ENCODE measurements at places on chromosomes 7 and 10.
A peak's percentile ranks its signal among the peaks of the same experiment; 100 is the strongest.

- no peak for DNase-seq
These were observed 302.1 kb downstream of the ADK start for GRCh38 chr10:74453169-74453568.

- no peak for DNase-seq
These were observed 859 bp upstream of the SMC3 start for GRCh38 chr10:110566472-110567200.

DNA sequence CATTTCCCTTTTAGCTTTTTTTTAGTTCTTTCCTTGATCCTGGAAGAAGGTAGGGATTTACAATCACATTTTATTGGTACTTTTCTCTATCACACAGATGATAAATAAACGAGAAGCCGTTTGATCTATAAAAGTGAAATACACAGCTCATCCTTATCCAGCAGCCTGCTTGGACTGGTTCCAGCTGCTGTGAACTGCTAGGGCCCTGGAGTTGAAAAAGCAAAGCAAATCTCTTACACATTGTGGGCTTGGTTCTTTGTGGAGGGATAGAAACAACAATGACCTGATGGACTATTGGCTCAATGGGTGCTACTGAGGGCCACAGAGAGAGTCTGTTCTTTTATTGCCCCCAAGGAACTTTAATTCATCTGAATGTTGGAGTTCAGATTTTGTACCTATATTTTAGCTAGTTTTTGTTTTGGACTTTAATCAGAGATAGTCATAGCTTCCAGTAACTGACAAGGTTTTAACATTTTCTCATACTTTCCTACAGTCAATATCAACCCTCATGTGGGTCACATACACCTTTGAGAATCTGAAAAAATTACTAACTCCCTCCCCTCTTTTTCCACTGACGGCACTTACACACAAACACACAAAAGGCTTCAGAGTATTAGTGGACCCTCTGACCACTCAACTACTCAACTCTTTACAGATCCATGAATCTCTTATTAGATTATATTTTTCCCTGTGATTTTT is 91.6 kb upstream of the CCDC6 start:
- DNase-seq = no peak

DNA sequence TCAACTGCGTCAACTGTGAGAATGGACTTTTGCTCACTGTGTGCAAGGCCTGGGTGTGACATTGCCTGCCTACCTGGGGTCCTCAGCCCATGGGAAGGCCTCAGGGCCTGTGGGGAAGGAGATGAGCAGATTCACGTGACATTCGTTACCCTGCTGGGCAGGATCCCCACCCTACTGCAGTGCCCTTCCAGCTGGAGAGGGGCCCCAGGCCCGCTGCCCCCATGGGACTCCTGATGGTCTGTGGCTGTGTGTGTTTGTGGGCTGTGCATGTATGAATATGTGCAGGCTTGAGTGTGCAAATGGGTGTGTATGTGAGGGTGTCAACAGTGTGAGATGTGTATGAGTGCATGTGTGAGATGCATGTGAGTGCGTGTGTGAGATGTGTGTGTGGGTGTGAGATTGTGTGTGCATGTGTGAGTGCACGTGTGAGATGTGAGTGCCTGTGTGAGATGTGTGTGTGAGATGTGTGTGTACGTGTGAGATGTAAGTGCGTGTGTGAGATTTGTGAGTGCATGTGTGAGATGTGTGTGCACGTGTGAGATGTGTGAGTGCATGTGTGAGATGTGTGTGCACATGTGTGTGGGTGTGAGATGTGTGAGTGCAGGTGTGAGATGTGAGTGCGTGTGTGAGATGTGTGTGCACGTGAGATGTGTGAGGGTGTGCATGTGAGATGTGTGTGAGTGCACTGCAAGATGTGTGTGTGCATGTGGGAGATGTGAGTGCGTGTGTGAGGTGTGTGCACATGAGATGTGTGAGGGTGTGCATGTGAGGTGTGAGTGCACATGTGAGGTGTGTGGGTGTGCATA is 29.7 kb downstream of the PPIF start:
- DNase-seq = no peak

DNA sequence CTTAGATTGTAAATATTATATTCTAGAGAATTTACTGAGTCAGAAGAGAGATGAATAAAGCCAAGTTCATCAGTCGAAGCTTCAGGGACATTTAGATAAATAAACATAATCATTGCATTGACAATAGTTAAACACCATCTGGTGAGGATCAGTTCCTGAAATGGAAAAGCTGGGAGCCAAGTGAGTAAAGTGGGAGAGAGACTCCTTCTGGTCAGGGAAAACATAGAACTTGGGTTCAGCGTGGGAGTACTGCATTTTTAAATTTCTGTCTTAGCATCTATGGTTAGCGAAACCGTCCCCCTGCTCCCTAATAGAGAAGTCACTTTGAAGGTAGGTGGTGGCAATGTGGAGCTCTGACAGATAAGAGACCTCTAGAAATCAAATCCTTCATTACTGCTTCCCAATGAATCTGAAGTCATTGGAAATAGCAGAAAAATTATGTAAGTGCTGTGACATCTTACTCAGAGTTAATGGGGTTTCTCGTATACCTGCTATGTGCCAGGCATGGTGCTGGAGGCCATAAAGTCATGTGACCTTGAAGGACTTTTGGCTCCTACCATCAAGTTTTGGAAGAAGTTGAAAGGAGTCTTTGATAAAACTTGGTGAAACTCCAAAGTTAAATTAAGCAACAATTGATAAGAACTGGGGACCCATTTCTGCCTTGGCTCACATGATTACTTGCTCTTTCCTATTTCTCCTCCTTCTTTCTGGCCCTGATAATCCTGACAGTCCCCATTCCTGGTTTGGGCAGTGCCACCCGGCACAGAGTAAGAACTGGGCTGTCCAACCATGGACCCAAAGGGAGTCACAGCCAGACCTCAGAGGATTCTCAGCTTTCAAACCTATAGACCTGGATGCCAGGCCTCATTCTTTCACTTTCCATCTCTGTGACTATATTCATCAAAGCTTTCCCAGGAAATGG is 211.2 kb downstream of the C7orf25 start:
- no peak for DNase-seq

GRCh38 chr7:151903249-151904032 is 26.5 kb upstream of the PRKAG2 start:
- no peak for DNase-seq

- no peak for DNase-seq
These were observed 65.1 kb upstream of the CYP26C1 start for GRCh38 chr10:92995509-92995908.

DNA sequence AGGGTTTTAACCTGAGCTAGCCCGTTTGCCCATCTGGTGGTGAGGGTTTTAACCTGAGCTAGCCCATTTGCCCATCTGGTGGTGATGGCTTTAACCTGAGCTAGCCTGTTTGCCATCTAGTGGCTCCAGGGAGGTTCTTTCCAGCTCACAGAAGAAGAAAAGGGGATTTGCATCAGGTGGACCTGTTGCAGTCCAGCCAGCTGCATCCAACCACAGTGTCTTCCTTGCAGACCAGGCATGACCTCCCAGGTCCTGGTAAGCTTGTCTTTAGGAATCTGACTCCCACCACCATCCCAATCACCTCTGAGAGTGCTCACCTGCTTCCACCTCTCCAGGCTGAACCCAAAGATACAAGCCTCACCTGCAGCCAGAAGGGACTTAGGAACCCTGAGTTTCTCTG is 62.4 kb upstream of the EMX2 start:
- no peak for DNase-seq

- DNase-seq = no peak
These were observed 110.2 kb upstream of the FAM20C start for GRCh38 chr7:81926-82756.

DNA sequence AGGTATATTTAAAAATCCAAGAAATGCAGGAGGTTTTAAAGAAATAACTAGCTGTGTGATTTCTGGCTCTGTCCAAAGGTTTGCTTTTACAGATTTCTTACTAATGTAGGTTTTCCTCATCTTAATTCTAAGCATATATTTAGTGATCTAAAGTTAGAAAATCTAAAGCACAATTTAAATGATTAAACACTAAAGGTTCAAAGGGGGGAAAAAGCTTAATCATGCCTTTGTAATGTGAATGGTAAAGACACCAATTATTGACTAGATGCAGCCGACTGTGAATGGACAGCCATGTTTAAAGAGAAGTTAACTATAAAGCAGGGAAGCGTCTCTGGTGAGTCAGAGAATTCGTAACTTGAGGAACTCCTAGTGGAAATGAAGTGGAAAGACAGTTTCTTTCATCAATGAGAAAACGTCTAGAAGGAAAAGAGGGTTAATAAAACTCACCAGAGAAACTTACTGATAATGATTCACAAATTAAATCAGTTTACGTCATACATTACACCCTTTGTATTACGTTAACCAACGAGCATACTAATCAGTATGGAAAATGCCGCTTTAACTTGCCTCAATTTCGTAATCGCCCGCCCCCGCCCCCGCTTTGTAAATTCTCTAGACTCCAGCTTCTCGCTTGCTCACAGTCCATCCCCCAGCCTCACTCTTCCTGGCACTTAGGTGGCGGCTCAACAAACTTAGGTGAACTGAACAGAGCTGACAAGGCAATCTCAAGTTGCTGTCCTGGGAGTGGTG is 1.1 kb upstream of the HBP1 start:
- DNase-seq = peak; percentile 67

GRCh38 chr7:150430465-150431085 is 19.9 kb upstream of the GIMAP8 start:
- DNase-seq = no peak

GRCh38 chr7:82286096-82286797 is 157.3 kb downstream of the CACNA2D1 start:
- DNase-seq = no peak

DNA sequence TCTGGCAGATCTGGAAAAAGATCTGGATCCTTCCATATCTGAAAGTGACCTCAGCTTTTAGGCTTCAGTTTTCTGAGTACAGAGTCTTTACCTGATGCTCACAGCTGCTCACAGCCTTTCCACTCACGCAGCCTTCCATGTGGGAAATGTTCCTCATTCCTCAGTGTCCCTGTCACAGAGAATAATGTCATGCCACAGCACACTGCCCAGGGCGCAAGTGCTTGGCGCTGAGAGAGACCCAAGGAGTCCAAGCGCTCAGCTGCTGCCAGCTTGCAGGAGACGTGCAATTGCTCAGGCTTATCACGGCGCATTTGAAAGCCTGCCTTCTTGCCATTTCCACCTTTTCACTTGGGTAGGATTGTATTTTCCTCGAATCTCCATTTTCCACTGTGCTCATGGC is 271.9 kb upstream of the MKI67 start:
- no peak for DNase-seq

DNA sequence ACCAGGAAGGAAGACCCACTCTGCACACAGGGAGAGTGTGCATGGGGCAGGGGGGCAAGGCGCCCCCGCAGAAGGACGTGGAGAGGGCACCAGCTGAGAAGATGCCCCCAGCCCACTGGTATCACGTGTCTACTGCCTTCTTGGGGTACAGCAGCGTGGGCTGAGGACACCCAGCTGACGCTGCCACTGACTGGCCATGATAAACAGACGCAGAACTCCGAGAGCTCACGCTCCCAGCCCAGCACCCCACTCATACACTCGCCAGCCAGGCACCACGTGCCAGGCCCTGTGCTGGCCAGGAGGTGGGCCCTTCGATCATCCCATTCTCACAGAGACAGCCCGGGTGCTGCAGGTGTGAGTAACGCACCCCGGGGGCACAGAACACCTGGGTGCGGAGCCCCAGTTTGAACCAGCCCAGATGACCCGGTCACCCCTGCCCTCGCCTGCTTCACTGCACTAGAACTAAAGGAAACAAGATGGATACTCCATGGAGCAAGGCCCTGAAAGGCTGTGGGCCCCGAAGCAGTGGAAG is 199.8 kb downstream of the MAD1L1 start:
- no peak for DNase-seq

- DNase-seq = peak; percentile 81
These were observed 39.1 kb downstream of the VOPP1 start for GRCh38 chr7:55533050-55533728.

DNA sequence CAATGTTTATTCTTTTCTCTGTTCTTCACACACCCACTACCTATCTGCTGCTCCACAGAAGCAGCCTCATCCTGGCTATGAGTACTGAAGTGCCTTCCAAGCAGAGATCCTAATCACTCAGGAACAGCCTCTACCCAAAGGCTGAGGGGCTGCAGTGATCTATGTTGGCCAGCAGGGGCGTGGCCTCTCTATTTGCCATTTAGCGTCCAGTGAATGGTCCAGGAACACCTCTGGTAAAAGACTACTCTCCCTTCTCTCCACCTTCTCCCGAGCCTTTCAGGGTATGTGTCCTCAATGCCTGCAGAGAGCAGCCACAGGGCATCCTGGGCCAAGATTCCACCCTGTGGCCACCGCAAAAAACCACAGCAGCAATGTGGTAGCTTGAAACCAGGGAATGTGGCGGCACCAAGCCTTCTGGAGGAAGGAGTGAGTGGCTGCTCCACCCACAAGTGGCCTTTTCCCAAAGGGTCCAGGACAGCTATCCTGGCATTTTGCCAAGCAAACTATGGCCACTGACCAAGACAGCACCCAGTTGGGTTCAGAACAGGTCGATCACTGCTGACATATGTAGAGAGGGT is 70.9 kb downstream of the SYPL1 start:
- DNase-seq = no peak

DNA sequence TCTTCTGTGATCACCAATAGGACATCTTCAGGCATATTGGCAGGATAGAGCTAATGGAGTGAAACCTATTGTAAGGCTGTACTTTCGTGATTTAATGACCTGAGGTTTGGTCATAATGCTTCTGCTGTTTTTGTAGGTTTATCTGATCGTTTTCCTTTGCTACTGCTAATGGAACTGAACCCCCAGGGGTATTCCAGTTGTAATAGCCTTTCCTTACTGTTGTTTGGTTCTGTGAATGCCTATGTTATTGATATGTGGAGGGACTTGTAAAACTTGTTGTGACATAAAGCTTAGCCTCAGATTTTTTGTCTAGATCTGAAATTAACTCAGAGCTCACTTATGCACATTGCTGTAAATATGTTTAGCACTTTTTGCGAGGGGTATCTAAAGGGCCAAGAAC is 10.9 kb upstream of the VWA2 start:
- no peak for DNase-seq

GRCh38 chr7:840001-840600 is 7.8 kb downstream of the SUN1 start:
- DNase-seq = no peak

GRCh38 chr7:18693816-18694215 is 198.3 kb downstream of the HDAC9 start:
- DNase-seq = no peak

- DNase-seq = no peak
These were observed at the start of gene TMEM26 for GRCh38 chr10:61452655-61453641. Gene TMEM26, minus strand, starts transcription at chr10:61453381. Its CDS starts 300 bp downstream, at chr10:61453081.

GRCh38 chr10:43607199-43607573 is 948 bp downstream of the ZNF485 start:
- no peak for DNase-seq

GRCh38 chr7:14688208-14688607 is 214.3 kb downstream of the DGKB start:
- DNase-seq = no peak

DNA sequence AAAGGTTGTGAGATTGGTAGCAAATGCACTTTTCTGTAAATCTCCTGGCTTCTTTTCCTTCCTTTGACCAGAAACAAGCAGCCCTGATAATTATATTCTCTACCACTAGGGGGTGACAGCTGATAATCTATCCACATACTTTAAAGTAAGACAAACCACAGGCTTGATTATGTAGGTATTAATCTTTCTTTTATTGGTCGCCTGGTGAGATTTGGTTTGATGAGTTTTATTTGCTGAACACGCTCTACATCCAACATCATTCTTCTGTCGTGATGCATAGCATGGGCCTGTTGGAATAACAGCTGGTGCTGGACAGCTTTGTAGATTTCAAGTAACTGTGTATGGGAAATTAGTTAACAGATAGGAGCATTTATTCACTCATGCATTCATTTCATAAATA is 63.5 kb downstream of the ZNF365 start:
- no peak for DNase-seq

- no peak for DNase-seq
These were observed 6.6 kb downstream of the CREB5 start for GRCh38 chr7:28418966-28419365.

GRCh38 chr7:96670338-96671289 is 39.0 kb downstream of the SEM1 start:
- no peak for DNase-seq

All from T-helper 22 cell (primary cell).